Sigmoid colon (tissue), 7 donors: ENCODE measurements at places on chromosomes 2 and 18. TPM values are rescaled to one million over a fixed set of nuclear protein-coding genes. Genes with fewer than 3 reads are reported as not detected.

The VIT gene
- not detected for polyA plus RNA-seq

DNA sequence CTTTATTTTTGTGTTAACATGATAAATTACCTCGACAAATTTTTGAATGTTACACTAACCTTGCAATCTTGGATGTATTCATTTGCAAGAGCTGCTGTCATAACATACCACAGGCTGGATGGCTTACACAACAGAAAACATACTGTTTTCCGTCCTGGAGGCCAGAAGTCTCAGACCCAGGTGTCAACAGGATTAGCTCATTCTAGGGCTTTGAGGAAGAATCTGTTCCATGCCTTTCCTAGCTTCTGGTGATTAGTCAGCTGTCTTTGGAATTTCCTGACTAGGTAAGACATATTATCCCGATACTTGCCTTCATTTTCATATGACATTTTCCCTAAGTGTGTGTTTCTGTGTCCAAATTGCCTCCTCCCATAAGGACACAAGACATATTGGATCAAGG, 188.6 kb upstream of the CDH19 start:
- no peaks in the 10 kb centered on the region for H3K4me1 ChIP-seq
- H3K36me3 ChIP-seq, result no peaks in the 10 kb centered on the region
- no peak overlapping the region for H3K4me3 ChIP-seq
- no peak for DNase-seq
- no peak overlapping the region for H3K27ac ChIP-seq

The MOGAT1 gene
- not detected for polyA plus RNA-seq

The ACVR2A gene
- polyA plus RNA-seq, result 5.9 TPM

The ERCC3 gene
- polyA plus RNA-seq, result 18.5 TPM

The FZD7 gene
- 2.4 TPM for polyA plus RNA-seq

The RAB6C gene
- polyA plus RNA-seq, result not detected

The CYP27A1 gene
- polyA plus RNA-seq, result 17.4 TPM

The EDAR gene
- not detected for polyA plus RNA-seq

The EPB41L3 gene
- polyA plus RNA-seq, result 26.1 TPM

GRCh38 chr2:2777213-2777612, 446.1 kb upstream of the MYT1L start:
- DNase-seq, result no peak
- no peaks in the 10 kb centered on the region for H3K36me3 ChIP-seq
- H3K27ac ChIP-seq, result no peak overlapping the region
- H3K4me3 ChIP-seq, result no peak overlapping the region
- H3K27me3 ChIP-seq, result no peaks in the 10 kb centered on the region
- H3K4me1 ChIP-seq, result peaks cover 11% of the 10 kb centered on the region
